ENCODE measurements at places on chromosomes 1 and 21.

- DNase-seq, result no peak
Observed at GRCh38 chr1:65206836-65207235, 58.8 kb downstream of the AK4 start.

DNA sequence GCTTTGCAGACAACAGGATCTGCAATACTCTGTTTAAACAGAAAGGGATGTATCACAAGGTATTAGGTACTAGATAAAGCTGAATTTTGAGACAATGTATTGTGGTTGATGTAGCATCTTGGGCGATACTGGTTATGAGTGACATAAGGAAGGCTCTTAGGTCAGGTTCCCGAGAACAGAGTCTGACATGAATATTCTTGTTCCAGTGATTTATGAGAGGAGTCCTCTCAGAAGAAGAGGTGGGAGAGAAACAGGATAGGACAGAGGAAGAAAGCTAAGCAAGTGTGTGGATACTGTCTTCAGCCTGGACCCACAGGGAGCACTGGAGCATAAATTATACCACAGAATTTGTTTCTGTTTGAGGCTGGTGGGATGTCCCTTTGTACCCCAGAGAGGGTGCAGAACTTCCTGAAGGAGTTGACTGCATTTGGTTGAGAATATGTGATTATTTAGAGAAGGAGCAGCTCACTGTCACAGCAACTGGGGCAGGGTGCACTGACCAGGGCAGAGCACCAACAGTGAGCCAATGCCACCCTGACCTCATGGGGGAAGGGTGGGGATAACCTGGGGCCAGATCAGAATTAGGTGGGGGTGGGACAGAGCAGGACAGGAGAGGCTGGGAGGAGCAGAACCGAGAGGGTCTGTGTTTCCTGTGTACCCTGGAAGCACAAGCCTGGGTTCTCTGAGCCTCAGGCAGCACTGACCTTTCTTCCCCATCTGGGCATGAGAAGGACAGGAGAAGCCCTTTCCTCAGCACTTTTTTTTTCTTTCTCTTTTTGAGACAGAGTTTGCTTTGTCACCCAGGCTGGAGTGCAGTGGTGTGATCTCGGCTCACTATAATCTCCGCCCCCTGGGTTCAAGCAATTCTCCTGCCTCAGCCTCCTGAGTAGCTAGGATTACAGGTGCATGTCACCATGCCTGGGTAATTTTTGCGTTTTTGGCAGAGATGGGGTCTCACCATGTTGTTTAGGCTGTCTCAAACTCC is 36.3 kb upstream of the SLC6A9 start:
- no peak for DNase-seq

- DNase-seq, result no peak
Observed at GRCh38 chr1:219703368-219703639, 90.4 kb upstream of the ZC3H11B start.

GRCh38 chr1:11337580-11338073 is 64.6 kb downstream of the UBIAD1 start:
- peak; percentile 74 for DNase-seq

- no peak for DNase-seq
Observed at GRCh38 chr21:17828223-17828622, 9.1 kb upstream of the C21orf91 start.

DNA sequence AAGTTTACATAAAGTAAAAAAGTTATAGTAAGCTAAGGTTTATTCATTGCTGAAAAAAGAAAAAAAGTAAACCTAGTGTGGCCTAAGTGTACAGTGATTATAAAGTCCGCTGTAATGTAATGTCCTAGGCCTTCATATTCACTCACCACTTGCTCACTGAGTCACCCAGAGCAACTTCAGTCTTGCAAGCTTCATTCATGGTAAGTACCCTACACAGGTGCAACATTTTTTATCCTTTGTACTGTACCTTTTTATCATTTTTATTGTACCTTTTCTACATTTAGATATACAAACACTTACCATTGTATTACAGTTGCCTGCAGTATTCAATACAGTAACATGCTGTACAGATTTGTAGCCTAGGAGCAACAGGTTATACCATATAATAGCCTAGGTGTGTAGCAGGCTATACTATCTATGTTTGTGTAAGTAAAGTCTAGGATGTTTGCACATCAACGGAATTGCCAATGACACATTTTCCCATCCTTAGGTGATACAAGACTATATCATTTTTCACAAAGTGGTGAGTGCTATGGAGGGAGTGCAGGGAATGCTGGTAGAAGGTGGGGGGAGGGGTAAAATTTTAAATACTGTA is 58.0 kb upstream of the DMRTA2 start:
- DNase-seq, result no peak

DNA sequence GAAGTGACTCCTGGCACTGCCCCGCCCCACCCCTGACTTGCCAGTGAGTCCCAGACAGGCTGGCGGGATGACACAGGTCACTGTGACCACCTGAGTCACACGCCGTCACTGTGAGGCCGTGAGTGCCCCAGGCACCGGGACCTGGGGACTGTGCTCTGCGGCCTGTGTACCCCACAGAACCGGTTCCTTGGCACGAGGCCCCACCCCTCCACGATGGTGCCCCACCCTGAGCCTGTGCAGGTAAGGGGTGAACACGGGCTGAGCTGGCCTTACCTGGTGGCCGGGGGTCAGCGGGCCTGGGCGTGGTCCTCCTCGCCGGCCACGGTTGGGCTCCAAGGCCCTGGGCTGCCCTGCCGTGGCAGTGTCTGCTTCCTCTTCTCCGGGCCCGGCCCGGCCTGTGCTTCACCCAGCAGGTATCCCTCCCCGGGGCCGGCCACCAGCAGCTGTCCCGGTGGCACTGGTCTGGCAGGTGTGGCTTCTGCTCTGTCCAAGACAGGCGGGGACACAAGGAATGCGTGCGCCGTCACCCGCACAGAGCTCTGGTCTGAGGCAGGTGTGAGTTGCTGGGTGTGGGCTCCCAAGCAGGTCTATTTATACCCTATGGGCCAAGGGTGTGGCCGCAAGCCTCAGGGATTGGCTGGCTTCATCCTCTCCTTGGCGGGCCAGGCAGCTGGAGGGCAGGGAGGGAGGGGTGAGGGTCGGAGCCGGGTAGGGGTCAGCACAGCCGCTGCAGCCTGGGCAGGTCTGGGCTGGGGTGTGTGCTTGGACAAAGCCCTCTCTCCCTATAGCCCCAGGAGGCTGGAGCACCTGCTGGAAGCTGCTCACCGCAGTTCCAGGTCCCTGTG is at the start of gene RNF223:
RNF223 (minus strand) TSS at position 564 of the 845 bp plus-strand sequence. CDS start 1,740 bp downstream, outside the sequence.
- no peak for DNase-seq

DNA sequence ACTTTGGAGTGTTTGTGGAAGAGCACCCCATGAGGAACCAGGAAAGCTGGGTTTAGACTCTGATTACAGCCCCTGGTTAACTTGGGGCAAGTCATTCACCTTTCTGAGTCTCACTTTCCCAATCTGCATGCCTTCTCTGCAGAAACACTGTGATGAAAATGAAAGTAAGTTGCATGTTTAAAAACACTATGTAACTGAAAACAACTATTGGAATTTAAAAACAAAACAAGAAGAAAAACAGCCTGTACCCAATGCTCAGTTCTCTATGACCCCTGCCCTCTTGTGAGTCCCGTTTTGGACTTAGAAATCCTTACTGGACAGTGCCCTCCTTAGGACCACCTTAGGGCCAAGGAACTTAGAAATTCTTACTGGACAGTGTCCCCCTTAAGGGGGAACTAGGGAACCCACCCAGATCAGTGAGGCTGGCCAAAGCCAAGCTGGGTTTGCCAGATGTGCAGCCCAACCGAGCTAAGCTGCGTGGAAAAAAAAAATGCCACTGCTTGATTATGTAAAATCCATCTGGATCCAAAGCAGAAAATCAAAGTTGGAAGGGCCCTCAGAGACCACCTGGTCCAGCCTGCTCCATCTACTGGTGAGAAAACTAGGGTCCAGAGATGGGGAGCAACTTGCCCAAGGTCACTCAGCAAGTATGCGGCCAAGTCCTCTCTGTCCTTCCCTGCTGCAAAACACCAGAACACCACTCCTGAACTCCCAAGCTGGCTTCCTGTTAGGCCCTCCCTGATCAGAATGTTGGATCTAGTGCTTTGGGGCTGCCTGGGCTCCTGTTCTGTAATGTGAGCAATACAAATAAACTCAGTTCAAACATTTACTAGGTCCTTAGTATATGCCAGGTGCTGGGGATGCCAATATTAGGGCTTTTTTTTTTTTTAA is 77.7 kb downstream of the MRPL37 start:
- no peak for DNase-seq

- peak; percentile 60 for DNase-seq
Observed at GRCh38 chr1:226738421-226738994, 574 bp downstream of the ITPKB start.

DNA sequence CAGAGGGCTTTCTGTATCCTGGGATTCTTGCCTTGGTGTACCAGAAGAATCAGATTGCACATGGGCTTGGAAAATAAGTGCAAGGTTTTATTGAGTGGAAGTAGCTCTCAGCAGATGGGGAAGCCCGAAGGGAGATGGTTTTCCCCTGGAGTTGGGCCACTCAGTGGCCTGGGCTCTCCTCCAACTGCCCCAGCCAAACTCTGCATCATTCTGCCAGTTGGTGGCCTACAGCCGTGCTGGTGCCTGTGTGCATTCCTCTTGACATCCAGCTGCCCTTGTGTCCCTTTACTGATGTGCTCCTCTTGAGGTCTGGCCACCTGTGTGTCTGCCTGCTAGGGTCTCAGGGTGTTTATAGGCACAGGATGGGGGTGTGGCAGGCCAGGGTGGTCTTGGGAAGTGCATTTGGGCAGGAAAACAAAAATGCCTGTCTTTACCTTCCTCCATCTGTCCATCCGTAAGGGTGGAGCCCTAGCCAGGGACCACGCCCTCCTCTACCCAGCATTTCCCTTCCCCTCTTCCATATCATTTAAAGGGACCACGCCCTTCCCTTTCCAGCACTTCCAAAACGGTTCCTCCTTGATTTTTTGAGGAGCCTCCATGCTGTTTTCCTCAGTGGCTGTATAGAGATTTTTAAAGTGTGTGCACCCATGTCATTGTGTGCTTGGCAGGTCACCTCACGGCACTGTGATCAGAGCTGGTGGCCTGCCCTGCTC is 18.9 kb downstream of the SNAP47 start:
- DNase-seq, result no peak

DNA sequence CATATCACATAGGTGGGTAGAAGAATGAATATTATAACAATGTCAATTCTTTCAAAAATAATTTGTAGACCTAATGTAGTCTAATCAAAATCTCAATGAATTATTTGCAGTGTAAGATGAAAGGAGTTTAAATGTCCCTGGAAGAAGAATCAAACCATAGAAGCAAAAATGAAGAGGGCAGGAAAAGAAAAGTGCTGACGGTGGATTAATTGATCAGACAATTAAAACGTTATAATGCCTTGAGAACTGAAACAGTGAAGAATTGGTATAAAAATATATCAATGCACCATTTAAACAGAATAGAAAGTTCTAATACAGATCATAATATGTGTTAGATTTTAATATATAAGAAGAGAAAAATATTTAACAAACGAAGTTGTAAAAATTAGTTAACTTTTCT is 109.8 kb downstream of the TYW3 start:
- no peak for DNase-seq
